ENCODE measurements at places on chromosomes 2 and 18.
A peak's percentile ranks its signal among the peaks of the same experiment; 100 is the strongest.

DNA sequence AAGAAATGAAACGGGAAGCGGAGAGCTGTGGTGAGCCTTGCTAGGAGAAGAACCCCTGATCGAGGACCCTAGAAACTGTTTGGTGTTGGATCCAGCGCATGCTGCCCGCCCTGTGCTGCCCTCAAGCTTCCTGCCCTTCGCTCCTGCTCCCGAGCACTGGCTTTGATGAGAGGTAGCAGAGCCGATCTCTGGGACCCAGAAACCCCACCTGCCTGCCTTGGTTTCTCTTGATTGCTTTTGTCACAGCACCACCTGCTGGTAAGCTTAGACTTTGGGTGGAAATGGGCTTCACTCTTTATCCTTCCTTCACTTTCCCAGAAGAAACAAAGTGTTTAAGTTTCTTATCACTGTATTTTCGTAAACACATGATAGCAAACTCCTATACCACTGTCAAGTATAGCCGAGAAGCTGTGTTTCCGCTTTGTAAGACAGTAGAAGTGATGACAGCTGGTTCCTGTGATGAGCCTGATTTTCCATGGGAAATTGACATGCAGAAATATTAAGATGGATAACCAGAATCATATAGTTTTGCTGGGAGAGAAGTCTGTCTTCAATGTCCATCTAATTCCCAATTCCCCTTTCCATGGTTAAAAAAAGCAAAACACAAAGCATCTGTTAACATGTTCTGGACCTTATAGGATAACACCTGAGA lies 267.4 kb downstream of the PHLPP1 start:
- peak; percentile 80 for DNase-seq

DNA sequence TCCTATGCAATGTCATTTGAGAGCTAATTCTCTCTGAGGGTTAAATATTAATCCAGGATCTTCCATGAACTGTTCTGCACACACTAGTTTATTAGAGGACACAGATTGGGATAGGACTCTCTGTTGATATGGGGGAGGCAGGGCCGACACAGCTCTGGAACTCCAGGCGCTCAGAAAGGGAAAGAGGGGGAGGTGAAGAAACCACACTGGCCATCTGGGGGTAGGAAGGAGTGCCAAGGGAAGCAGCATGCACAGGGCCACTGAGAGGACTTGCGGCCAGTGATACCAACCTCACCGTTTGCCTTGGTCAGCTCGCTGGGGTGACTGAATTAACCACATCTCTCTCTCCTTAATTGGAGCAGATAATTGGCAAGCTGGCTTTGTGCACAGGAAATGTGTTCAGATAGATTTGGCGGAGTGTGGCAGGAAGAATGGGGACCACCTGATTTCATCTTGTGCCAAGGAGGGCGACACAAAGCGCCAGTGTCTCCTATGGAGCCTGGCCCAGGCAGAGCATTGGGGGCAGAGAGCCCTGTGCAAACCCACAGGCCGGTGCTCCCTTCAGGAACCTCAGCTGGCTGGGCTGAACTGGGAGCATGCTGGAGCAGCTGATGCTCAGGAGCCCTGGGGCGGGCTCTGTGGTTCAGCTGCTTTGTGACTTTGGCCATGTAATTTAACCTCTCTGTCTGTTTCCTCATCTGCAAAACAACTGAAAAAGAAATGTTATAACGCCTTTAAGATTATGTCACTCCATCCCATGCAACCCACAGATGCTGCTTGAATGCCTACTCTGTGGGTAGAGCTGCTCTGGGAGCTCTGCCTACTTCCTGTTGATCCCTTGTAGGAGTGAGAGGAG lies 114.7 kb upstream of the STON1 start:
- no peak for DNase-seq

GRCh38 chr2:220717283-220717682 lies 854.8 kb downstream of the EPHA4 start:
- DNase-seq, result no peak

- DNase-seq, result no peak
Measured at GRCh38 chr2:241142593-241142992, 6.7 kb downstream of the PASK start.

DNA sequence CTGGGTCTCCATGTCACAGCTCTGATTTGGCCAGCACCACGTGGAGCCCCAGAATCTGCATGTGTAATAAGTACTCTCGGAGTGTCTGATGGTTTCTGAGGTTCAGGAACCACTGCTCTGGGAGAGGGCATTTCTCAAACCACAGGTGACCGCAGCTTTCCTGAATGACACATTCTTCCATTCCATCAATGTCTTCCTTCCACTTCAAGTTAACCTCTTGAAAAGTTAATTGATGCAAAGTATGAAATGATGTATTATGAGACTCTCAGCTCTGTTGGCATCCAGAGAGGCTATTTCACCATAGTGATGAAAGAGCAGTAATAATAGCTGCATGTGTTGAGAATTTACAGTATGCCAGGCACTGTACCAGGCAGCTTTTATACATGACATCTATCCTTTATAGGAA lies 61.3 kb upstream of the CRIM1 start:
- no peak for DNase-seq

GRCh38 chr2:105364436-105365139 lies 27.2 kb downstream of the C2orf49 start:
- DNase-seq, result no peak

GRCh38 chr18:32324181-32324580 lies 134.3 kb downstream of the MEP1B start:
- peak; percentile 76 for DNase-seq

DNA sequence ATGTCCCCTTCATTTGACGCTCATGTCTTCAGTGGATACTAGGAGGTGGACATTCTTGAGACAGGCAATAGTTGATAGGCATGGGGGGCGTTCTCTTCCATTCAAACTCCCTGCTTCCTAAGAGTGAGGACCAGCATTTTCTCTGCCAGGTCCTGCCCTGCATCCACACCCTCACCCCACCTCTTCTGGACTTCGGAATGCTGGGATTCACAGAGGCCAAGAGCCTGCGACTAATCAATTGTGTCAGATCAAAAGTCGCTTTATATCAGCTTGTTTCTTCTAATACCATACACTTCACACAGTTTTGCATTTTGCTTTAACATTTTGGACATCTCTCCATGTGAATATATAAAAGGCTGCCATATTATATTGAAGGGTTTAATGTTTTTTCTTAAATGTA lies 210.7 kb downstream of the CCDC102B start:
- no peak for DNase-seq

- peak; percentile 66 for DNase-seq
Measured at GRCh38 chr2:23498943-23499342, 114.0 kb downstream of the KLHL29 start.

DNA sequence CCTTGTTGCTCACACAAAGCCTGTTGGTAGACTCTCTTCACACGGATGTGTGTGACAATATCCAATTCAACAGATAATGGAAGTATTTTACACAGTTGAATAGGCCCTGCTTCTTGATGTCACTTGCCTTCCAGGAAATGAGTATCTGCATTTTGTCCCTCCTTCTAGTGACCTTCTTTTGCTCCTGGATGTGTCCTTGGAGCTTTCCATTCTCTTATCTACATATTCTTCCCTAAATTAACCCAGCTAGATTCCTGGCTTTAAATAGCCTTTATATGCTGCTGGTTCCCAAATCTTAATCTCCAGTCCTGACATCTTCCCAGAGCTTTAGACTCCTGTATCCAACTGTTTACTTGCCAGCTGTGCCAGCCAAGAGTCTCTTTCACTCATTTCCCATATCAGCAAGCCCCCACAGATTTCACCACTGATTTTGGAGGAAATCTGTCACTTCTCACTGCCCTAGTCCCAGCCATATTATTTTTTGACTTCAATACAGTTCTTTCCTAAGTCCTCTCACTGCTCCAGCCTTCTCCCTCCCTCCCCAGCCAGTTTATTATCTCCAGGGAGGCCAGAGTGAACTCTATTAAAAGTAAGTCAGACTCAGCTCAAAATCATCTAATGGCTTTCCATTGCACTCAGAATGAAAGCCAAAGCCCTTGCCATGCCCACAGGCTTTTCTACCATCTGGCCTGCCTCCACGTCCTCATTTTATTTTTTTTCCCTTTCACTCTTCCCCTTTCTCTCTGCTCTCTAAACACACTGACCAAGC lies 170.0 kb downstream of the PDE11A start:
- no peak for DNase-seq

DNA sequence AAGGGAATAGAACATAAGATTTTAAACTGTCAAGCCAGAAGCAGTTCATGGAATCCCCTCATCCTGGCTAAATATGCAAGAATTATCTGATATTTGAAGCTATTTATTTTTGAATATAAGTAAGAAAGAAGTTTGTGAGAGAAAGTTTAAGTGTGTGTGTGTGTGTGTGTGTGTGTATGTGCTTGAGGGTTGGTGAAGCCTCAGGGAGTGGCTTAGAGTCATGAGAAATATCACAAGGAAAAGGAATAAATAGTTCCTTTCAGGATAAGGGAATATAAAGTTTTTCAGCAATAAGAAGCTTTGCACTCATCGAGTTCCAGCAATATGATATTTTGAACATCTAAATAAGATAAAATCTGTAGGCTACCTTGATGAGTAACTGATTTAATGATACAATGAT lies 359.6 kb downstream of the MEIS1 start:
- no peak for DNase-seq

DNA sequence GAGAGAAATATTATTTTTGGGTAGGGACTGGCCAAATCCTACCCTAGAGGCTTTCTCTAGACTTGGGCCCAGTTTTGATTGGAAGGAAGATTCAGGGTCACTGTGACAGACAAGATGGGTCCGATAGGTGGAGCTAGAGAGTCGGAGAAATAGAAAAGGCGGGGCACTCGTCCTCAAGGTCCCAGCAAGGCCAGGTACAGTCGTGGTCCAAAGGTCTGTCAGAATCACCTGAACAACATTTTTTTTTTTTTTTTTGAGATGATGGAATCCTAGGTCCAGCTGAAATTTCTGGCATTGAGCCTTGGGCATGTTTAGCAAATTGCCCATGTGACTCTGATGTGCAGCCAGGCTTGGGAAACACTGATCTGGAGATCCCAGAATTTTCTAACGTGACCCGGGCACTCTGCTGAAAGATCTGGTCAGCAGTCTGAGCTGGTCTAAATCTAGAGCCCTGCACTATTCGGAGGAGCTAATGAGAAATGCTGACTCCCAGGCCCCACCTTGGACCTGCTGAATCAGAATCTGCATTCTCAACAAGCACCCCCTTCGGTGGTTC lies 23.0 kb upstream of the NTSR2 start:
- DNase-seq, result peak; percentile 73

- DNase-seq, result no peak
Measured at GRCh38 chr18:51654488-51655326, 457.2 kb upstream of the MEX3C start.

- no peak for DNase-seq
Measured at GRCh38 chr18:58638441-58638840, 9.6 kb upstream of the ALPK2 start.

GRCh38 chr18:12990641-12990966 lies 558 bp upstream of the CEP192 start:
- no peak for DNase-seq

- DNase-seq, result no peak
Measured at GRCh38 chr2:109336296-109336695, 207.3 kb downstream of the SH3RF3 start.

GRCh38 chr2:190466819-190467446 lies 58.8 kb downstream of the MFSD6 start:
- DNase-seq, result peak; percentile 3

DNA sequence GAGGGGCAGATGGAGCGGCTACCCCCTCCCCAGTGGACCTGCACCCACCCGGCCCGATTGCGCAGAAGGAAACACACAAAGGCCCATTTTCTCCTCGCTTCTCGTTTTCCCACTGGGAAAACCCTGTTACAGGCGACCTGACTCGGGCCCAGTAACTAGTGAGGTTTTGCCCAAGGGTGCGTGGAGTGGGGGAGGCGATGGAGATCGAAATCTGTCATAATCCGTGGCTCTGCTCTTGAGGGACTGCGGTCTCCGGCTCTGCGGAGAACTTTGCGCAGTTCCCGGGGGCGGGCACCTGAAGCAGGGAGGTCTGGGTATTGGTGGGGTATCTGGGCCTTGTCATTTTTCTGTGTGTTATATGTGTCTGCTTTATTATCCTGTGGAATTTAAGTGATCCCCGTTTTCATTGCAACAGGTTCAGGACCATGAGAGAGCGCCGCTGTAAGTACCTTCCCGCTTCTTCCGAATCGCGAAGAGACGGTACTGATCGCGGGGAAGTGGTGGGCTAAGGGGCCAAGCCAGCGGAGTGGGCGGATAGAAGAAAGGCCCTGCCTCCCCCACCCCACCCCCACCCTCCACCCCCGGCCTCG lies 4.0 kb upstream of the HOXD4 start:
- DNase-seq, result no peak

GRCh38 chr2:18232731-18233438 lies 327.6 kb downstream of the RDH14 start:
- DNase-seq, result no peak

GRCh38 chr2:170002096-170002495 lies 174.8 kb downstream of the UBR3 start:
- DNase-seq, result no peak

DNA sequence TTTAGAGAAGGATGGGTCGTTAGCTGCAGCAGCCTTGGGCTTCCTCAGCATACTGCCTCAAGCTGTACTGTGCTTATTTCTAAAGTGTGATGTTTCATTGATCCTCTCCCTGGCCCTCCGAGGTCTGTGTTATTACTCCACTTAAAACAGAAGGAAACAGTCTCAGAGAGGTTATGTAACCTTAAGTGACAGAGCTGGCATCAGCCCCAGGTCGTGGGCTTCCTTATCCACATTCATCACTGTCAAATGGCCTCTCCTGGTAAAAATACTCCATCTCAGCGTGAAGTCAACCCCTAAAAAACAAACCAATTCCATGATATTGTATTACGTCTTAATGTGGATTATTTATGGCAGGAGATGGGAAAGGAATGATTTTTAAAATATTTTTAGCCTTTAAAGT lies 153.3 kb upstream of the NOSTRIN start:
- DNase-seq, result no peak

DNA sequence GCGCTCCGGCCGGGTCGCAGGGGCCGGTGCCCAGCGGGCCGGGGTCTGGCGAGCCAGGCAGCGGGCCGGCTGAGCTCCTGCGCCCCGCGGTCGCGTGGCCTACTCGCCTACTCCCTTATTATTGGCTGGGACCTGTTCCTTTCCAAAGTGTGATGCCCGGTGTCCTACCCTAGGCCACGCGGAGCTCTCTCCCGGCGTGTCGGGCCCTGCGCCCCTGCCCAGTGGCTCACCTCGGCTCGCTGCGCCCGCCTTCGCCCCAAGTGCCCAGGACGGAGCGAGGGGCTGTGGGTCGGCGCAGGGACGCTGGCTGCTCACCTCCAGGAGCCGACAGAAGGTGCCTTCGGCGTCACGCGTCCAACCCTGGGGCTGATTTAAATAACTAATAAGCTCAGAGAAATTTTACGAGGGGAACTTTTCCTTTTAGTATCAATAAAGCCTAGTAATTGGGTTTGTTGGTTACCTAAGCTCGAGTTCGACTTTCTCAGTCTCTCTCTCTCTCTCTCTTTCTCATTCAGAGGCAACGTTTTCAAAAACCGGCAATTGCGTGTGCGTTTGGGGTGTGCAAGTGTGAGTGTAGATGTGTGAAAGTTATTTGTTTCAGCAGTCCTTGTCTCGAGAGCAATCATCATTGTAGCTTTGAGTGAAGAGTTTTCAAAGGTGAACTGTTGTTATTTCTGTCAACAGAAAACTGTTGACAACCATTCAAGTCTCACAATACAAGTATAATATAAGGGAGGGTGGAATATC lies 7.0 kb upstream of the SATB2 start:
- DNase-seq, result no peak

GRCh38 chr2:188765522-188766470 lies 208.4 kb upstream of the COL3A1 start:
- DNase-seq, result peak; percentile 45

- DNase-seq, result no peak
Measured at GRCh38 chr2:225584796-225585195, 185.3 kb downstream of the NYAP2 start.
